ENCODE measurements at places on chromosomes 6 and 20.

GRCh38 chr20:60254901-60255411, 296.7 kb downstream of the CDH26 start:
- DNase-seq = no peak

DNA sequence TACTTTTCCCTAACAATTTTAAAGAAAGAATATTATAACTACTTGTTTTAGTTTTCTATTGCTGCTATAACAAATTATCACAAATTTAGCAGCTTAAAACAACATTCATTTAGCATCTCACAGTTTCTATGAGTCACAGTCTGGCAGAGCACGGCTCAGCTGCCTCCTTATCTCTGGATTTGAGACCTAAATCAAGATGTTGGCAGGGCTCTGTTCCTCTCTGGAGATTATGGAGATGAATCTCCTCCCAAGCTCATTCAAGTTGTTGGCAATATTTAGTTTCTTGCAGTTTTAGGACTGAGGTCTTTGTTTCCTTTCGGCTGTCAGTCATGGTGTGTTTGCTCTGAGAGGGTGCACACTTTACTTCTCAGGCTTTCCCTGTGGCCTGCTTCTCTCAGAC, 1065.8 kb upstream of the EYS start:
- DNase-seq = no peak

GRCh38 chr6:119594907-119595306, 245.3 kb upstream of the MAN1A1 start:
- no peak for DNase-seq

- DNase-seq = no peak
Observed at GRCh38 chr6:9576521-9576920, 838.4 kb downstream of the TFAP2A start.

GRCh38 chr20:5464901-5465603, 148.3 kb upstream of the PROKR2 start:
- no peak for DNase-seq

GRCh38 chr6:112865131-112865530, 518.0 kb downstream of the RFPL4B start:
- DNase-seq = no peak

- DNase-seq = no peak
Observed at GRCh38 chr6:36128793-36129192, 1.5 kb upstream of the MAPK13 start.

Data from stimulated activated CD8-positive, alpha-beta memory T cell treated with anti-CD3 and anti-CD28 coated beads, Interleukin-2, amount 100 ng/mL, for 1 hour (primary cell).